Kidney capillary endothelial cell (primary cell): ENCODE measurements at places on chromosomes 11 and 22.

DNA sequence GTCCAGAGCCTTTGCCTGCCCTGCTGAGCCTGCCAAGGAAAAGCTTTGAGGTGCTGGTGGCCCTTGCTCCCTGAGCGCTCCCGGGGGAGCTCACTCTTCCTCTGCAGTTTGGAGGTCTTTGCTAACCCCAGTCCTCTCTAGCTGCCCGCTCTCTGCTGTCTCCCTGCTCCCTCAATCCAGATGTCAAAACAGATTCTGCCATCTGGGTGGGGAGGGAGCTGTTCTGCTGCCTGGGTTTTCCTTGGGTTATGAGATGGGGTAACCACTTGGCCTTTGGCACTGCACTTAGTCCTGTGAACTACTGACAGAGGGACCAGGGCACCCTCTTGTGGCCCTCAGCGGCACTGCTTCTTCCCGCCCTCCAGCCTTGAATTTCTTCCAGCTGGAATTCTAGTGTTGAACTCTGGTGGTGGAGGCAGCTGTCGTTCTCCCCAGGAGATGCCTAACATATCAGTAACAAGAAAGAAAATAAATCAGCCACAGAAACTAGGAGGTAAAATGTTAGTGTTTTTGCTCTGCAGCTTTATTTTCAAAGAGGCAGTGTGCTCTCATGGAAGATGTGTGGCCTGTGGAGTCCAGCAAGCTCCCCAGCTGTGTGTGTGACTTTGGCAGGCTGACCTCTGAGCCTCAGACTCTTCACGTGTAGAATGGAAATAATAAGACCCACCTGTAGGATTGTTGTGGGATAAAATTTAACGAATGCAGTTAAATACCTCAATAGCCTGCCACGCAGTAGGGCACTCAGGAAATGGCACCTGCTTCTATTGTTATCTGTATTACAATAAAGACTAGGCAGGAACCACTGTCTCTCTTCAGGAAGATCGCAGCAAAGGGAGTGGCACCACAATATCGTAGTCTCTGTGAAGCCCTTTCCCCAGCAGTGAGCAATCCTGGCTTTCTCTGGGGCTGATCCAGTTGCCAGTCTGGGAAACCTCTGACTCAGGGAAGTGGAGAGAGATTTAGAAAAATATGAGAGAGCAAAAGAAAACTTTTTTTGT lies 23.4 kb downstream of the ARFGAP2 start:
- peak; percentile 66 for DNase-seq

GRCh38 chr11:65390996-65391395 lies 4.6 kb downstream of the FRMD8 start:
- peak; percentile 86 for DNase-seq

DNA sequence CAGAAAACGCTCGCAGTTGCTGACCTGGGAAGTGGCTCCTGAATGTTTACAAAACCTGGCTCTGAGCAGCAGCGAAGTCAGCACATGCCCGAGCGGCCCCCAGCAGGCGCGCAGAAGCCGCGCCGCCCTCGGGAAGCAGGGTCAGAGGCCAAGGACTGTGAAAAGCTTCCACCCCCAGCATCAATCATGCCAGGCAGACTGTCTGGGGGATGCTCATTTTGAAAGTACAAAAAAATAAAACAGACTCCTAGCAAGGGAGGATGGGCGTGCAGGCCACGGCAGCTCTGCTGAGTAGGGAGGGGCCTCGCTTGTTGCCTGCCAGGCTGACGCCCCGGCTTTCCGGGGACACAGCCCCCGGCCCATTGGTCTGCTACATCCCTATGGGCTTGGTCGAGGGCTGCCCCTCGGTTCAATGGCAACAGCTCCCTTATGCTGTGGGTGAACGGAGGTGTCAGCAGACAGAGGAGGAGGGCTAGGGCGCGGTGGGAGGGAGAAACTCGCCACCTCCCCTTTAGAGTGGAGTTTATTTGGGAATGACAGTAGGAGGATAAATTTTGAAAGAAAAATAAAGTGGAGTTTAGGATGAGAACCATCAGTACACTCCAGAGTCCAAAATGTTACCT lies 37.7 kb upstream of the GNB1L start:
- peak; percentile 86 for DNase-seq

GRCh38 chr22:33579448-33580093 lies 340.7 kb downstream of the LARGE1 start:
- peak; percentile 49 for DNase-seq

DNA sequence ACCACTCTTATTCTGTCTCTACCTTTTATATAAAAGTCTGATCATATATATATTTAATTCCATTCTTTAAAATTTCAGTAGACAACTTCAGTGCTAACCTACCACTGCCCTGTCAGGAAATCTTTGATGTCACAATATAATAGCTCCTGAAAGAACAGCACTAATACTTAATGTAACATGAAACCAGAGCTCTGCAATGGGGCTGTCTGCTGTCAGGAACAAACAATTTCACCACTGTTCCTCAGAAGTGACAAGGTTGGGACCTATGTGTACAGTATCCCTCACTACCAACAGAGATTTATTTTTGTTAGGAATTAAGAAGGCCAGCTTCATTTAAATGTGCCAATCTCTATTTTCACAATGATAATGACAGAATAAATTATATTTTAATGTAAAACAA lies 165.5 kb upstream of the C11orf58 start:
- DNase-seq = no peak

DNA sequence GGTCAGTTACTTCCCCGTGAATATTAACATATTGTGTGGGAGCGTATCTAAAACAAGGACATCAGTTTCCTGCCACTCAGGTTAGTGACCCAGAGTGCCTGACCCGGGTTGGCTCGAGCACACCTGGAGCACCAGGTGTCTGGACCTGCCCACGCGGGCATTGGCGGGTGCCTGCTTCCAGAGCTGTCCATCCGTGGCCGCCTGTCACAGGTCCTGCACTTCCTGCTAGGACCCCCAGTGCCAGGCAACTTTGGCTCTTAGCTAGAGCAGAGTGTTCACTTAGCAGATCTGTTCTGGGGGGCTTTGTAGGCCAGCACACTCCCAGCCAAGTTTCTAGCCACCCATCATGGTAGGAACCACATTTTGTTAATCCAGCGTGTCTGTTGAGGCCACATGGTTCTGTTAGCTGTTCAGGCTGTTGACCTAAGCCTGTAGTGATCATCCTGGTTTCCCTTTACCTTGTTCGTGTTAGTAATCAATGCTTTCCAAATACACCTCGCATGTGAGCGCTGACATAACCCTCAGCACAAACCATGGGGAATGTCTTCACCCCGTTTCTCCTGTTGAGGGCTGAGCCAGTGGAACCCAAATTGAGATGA lies 29.5 kb downstream of the MOV10L1 start:
- no peak for DNase-seq

DNA sequence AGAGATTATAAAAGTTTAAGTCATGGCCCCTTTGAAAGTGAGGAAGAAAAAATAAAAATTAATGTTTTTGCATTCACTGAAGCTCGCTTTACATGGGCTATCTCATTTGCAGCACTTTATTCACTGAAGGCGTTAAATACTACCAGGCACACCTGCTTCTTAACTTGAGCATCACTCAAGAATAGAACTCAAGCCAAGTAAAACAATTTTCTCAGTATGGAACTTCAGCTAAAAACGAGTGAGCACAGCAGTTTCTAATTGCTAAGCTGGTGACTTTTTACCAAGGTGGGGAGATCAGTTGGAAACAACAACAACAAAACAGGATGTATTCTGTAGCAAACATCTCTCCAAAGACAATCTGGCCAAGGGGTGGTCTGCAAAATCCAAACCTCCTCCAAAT lies 405.6 kb downstream of the RAB38 start:
- no peak for DNase-seq

DNA sequence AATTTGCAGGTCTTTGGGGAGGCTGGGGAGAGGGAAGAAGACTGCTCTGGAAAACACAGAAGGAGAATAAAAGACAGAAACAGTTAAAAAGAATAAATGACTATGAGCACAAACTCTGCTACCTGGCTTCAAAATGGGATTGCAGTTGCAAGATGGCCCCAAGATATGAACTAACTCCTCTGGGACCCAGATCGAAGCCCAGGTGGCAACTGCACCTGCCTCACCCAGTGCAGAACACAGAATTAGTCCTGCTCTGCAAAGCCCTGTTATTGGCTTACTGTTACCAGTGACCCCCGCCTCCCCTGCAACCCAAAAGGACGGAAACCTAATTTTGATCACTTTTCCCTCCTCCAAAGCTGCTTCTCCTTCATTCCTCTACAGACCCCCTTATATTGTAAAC lies 35.9 kb upstream of the POU2AF1 start:
- no peak for DNase-seq

GRCh38 chr22:23404689-23405365 lies 175.3 kb downstream of the IGLL1 start:
- no peak for DNase-seq
